ENCODE measurements at places on chromosomes 12 and 14. TPM values are rescaled to one million over a fixed set of nuclear protein-coding genes. Genes with fewer than 3 reads are reported as not detected.
A peak's percentile ranks its signal among the peaks of the same experiment; 100 is the strongest.

DNA sequence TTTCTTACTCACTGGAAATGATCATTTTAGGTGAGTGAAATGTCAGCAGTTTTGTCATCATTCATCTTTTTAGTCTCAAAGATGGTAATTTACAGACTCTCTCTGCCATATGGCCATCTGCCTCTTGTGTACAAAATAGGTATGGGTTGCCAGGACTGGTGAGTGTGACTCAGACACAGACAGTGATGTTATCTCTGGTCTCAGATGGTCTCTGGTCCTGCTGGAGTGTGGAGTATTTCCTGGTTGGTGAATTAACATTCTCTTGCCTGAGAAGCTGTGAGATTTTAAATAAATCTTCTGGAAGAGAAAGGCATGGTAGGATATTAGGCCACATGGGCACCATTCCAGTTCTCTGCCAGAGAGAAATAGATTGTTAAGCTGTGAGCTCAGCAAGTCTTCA, 207.0 kb downstream of the ATP23 start:
- no peak for DNase-seq

- no peak for DNase-seq
Observed at GRCh38 chr12:56141946-56142784, 10.2 kb upstream of the MYL6B start.

GLIPR1L2 gene
- total RNA-seq: not detected

GRCh38 chr12:46349253-46349652, 23.3 kb downstream of the SLC38A2 start:
- DNase-seq: no peak

DNA sequence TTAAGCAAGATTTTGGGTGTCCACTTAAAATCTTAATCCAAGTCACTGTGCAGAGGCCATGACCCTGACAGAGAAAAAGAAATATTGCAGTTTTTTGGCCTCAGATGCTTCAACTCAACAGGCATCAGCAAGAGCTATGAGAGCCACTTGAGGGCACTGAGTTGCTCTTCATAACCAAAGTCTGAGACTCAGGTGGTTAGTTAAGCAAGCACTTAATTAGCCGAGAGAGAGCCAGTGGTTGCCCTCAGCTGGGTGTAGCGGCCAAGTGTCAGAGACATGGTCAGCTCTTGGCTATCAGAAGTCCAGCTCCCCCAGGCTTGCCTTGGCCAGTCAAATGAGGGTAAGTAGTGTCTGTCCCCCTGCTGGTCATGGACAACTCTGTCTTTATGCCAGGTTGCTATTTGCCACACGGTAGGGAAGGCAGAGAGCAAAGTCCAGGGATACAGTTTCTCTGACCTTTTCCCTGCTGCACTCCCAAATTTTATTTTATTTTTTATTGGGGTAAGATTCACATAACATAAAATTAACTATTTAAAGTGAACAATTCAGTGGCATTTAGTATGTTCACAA, 9.0 kb upstream of the KRT71 start:
- DNase-seq: peak; percentile 54

DNA sequence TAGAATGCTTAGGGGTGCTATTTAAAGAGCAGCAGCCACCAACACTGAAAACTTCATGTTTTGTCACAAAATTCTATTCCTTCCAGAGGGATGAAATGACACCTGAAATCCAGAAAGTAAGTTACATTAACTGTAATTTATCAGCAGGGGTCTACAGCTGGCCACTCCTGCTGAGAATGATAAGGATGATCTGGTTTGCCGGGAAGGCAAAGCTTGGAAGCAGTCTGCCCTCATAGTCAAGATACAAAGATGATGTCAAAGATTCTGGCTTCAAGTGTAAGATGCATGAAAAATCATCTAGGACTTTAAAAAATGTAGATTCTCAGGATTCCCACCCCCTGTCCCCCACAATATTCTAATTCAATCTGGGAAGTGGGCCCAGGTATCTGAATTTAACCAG, 58.4 kb downstream of the DCAF5 start:
- no peak for DNase-seq

DNA sequence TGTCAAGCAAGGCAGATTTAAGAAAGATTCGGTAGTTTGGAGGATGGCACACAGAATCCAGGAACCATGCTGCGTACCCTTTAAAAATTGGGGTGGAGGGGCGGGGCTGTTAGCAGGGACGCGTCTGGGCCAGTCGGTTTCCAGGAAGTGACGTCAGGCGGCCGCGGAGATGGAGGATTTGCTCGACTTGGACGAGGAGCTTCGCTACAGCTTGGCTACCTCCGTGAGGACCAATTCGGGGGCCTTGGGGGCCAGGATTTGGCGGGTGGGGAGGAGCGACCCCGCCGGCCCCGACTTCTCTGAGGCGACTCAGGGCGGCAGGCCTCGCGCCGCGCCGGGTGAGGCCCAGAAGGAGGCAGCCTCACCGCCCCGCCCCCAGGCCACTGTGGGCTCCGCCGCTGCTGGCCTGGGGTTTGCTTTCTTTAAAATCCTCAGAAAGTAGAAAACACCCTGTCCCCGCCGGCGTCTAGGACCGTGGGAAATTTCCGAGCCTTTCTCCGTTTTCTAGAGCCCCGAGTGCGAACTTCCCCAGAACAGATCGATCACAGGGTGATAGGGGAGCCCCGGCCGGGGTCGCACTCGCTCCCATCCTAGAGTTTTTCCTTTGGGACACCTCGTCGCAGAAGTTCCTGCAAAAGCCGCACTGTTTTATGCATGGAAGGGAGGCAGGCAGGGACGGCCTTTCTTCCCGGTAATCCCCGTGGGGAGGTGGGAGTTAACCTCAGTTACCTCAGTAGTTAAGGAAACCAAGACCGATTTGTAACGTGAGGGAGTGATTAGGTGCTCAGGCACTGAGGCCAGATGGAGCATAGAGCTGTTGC, at the start of gene IFT43:
TSS of gene IFT43 (plus strand) at position 146 of the 821 bp plus-strand sequence. CDS start at position 170, 24 bp downstream.
- peak; percentile 90 for DNase-seq

Measured in GM23338 (cell line).